ENCODE measurements at places on chromosomes 6 and 20.
A peak's percentile ranks its signal among the peaks of the same experiment; 100 is the strongest.

DNA sequence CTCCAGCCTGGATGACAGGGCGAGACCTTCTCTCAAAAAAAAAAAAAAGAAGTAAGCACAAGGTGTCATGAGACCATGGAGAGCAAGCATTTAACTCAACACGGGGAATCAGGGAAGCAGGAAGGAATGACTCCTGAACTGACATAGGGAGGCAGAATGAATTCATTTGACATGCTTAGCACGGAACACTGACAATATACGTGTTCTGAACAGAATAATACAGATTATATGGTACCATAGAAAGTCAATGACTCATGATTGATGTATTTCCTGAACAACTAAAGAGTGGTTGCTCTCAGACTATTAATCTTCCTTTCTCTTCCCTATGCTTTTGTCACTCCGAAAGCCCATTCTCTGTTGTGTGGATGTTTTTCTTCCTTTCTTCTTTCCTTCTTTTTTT, 20.7 kb upstream of the ASIP start:
- DNase-seq: no peak

- no peak for DNase-seq
Measured at GRCh38 chr6:63114610-63115211, 96.6 kb upstream of the FKBP1C start.

- peak; percentile 37 for DNase-seq
Measured at GRCh38 chr20:48597521-48598302, 230.1 kb downstream of the PREX1 start.

- no peak for DNase-seq
Measured at GRCh38 chr20:25470045-25470444, 62.6 kb downstream of the GINS1 start.

DNA sequence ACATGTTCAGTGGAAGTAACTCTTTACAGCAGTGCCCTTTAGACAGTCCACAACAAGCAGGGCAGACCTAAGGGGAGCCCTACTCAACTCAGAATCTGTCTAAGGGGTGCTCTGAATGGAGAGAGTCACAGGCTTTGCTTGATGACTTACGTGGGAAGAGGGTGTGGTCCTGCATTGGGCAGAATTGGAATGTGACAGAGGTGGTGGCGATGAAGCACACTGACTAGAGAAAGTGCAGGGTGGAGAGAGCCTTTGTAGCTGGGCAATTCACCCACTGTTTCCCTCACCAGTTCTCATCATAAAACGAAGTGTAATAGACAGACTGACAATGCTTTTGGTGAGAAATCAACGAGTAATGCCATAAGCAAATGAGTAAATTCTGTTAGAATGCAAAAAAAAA, 11.2 kb downstream of the TP53INP2 start:
- no peak for DNase-seq

- DNase-seq: no peak
Measured at GRCh38 chr6:137657351-137657911, 163.2 kb upstream of the OLIG3 start.

- no peak for DNase-seq
Measured at GRCh38 chr6:22668307-22668706, 98.9 kb downstream of the HDGFL1 start.

GRCh38 chr20:36275441-36276189, 30.5 kb upstream of the DLGAP4 start:
- DNase-seq: no peak

- no peak for DNase-seq
Measured at GRCh38 chr20:49112596-49113274, 66.6 kb downstream of the CSE1L start.
